Activated CD4-positive, alpha-beta T cell treated with anti-CD3 and anti-CD28 coated beads for 36 hours (primary cell): ENCODE measurements at places on chromosomes 6 and 20.

DNA sequence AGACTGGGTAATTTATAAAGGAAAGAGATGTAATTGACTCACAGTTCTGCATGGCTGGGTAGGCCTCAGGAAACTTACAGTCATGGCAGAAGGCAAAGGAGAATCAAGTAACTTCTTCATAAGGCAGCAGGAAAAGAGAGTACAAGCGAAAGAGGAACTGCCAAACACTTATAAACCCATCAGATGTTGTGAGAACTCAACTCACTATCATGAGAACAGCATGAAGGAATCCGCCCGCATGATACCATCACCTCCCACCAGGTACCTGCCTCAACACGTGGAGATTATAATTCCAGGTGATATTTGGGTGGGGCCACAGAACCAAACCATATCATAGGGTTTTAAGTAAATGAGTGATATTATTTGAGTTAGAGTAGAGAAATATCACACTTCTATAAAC, 189.3 kb downstream of the TSHZ2 start:
- no peak for DNase-seq

- no peak for DNase-seq
Observed at GRCh38 chr6:17291778-17292177, 10.6 kb downstream of the RBM24 start.

- DNase-seq, result no peak
Observed at GRCh38 chr6:131807321-131807643, 538 bp upstream of the ENPP1 start.

- DNase-seq, result peak; percentile 77
Observed at GRCh38 chr6:26284537-26285142, 80.4 kb upstream of the BTN3A2 start.

- DNase-seq, result no peak
Observed at GRCh38 chr20:31633339-31633914, 4.3 kb upstream of the COX4I2 start.

DNA sequence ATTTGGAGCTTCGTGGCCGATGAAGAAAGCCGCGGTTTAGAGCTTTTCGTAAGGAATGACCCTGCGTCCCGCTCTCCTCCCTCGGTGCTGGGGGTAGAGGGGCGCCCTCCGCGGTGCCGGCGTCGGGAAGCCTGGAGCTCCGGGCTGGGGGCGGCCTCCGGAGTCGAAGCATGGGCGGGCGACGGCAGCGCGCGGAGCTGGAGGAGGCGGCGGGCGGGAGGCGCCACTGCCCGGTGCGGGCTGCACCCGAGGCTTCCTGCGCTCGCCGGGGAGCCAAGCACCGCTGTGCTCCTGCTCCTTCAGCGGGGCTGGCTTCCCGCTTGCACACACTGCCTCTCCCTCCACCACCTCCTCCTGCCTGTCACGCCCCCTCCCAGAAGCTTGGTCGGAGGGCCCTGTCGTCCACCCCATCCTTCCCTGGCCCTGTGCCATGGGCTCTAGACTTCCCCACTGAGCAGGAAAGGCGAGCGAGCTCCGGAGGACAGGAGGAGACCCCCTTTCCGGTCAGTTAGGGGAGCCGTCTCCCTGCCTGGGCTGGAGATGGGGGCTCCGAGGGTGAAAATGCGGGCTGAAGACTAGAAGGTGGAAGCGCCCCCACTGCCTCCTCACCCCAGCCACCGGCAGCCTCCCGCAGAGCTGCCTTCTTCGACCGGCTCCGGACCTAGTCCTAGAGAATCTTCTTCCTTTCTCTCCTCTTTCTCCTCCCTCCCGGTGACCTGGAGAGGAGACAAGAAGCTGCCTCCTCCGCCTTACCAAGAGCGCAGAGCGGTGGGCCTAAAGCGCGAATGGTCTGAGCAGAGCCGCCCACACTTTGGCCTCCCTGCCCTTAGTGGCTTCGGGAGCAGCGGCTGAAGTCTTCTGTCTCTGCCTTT, 1.8 kb downstream of the CDH4 start:
- no peak for DNase-seq
